Fibroblast of skin of scalp (primary cell): ENCODE measurements at places on chromosomes 3 and 15.

DNA sequence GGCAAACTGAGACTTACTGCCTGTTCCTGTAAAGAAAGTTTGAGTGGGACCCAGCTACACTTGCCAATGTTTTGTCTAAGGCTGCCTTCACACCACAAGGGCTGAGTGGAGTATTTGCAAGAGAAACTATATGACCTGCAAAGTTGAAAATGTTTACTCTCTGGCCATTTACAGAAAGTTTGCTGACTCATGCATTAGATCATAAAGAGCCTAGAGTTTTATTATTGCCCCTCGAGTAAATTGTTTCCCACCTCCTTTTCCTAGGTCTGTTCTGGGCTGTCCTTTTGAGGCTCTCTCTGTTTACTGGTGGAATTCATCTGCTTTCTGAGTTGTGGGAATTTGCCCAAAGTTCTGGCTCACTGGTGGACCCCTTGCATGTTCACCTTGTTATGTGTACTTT, 6.7 kb upstream of the PROK2 start:
- DNase-seq: no peak

DNA sequence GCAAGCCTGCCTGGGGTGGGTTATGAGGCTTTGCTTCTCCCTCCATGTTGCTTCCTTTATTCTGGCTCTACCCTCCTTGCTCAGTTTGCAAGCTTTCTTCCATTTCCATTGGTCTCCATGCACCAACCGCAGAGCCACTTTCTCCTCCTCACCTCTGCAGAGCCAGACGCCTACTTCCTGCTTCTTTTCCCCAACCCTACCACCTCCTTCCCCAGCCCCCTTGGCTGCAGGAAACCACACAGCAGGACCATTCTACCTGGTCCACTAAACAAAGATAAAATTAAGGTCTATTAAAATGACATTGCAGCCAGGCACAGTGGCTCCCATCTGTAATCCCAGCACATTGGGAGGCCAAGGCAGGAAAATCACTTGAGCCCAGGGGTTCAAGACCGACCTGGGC, 10.0 kb upstream of the CAV3 start:
- no peak for DNase-seq

GRCh38 chr3:169512991-169513390, 150.5 kb downstream of the MECOM start:
- DNase-seq: no peak

DNA sequence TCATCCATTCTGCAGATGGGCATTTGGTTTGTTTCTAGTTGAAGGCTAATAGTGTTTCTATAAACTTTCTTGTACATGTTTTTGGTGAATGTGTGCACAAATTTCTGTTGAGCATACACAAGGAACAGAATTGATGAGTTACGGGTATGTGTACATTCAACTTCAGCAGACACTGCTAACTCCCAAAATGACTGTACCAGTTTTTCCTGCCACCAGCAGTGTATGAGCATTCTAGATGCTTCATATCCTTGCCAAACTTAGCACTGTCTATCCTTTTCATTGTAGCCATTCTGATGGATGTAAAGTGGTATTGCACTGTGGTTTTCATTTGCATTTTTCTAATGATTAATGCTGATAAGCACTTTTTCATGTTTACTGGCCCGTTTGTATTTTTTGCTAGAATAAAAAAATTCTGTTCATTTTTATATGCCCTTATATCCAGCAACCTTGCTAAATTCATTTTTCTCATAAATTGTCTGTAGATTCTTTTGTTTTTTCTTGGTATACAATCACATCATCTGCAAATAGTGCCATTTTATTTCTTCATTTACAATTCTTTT, 110.2 kb downstream of the ATP1B3 start:
- DNase-seq: no peak

DNA sequence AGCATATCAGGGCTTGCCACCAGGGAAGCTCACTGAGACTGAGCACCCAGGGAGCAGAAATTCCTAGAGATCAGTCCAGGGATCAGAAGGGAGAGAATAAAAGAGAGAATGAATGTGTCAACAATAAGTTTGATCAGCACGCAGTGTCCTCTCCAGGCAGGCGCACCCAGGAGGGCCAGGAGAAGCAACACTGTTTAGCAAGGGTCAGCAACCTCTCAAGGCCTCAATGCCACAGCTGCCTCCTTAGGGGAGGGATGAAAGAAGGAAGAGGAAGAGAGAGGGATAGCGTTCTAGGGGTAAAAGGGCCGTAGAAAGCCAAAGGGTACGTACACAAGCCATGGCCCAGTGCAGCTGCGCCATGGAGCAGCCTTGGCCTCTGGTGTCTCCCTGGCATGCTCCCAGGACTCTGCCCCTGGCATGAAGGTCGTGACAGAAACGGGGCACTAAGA, 399.8 kb downstream of the SHQ1 start:
- no peak for DNase-seq

DNA sequence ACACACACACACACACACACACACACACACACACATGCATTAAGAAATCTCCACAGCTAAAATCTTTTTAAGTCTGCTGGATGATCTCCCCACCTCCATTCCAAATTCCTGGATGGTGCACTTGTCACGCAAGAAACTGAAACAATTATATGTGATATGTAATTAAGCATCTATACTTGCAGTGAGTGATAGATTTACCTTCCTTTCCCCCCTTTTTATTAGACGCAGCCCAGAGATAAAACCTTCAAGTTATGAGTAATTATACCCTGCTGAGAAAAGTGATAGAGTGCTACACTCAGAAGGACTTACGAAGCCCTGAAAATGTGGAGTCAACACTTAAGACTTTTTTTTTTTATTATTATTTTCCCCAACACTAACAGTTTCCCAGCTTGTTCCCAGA, 255.2 kb downstream of the LSAMP start:
- no peak for DNase-seq

- no peak for DNase-seq
Measured at GRCh38 chr15:27487846-27488245, 516.9 kb downstream of the GABRG3 start.

- DNase-seq: no peak
Measured at GRCh38 chr3:67901681-67902080, 247.3 kb upstream of the SUCLG2 start.

- DNase-seq: no peak
Measured at GRCh38 chr15:62899090-62899493, 143.5 kb upstream of the TPM1 start.

- no peak for DNase-seq
Measured at GRCh38 chr15:55277116-55277564, 12.5 kb downstream of the RAB27A start.

GRCh38 chr15:73087098-73087497, 34.8 kb downstream of the NEO1 start:
- no peak for DNase-seq

GRCh38 chr3:177481329-177481728, 284.0 kb upstream of the TBL1XR1 start:
- no peak for DNase-seq

GRCh38 chr3:10463533-10464434, 41.6 kb downstream of the ATP2B2 start:
- DNase-seq: no peak

DNA sequence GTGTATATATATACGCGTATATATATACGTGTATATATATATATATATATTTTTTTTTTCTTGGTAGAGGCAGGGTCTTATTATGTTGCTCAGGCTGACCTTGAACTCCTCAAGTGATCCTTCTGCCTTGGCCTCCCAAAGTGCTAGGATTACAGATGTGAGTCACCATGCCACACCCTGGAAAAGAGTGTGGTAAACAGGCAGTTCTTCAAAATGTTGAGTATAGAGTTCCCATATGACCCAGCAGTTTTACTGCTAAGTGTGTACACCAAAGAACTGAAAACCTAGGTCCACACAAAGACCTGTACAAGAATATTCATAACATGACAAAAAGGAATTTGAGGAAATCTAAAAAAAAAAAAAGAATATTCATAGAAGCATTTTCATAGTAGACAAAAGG, 71.8 kb upstream of the GCNT3 start:
- DNase-seq: no peak

- DNase-seq: no peak
Measured at GRCh38 chr3:105829229-105829628, 39.6 kb downstream of the CBLB start.

DNA sequence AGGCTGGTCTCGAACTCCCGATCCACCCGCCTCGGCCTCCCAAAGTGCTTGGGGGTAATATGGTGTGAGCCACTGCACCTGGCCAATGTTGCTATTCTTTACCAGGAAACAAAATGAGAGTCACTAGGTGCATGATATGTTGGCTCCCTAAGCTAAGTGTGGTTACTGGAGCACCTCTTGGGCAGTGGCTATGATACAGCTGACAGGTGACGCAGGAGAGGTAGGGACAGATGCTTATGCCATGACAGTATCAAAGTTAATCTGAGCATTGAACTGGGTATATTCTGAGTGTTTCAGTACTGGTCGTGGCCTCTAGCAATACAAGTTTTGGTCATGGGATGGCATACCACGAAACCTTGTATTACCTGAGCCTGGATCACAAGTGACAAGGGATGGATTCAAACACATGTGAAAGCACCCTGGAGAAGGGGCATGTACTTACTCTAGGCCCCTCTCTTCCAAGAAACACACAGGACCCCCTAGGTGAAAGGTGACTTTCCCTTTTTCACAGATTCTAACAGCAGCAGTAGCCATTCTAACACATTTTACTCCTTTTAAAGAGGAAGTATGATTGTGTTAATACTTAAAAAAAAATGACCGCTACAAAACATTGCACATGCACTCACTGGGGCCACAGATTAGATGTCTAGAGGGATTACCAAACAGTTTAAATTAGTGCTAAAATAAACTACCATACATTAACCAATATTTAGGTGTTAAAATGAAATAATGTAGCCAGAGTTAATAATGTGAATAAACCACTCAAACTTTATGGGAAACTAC, 467.3 kb downstream of the SHQ1 start:
- DNase-seq: no peak

DNA sequence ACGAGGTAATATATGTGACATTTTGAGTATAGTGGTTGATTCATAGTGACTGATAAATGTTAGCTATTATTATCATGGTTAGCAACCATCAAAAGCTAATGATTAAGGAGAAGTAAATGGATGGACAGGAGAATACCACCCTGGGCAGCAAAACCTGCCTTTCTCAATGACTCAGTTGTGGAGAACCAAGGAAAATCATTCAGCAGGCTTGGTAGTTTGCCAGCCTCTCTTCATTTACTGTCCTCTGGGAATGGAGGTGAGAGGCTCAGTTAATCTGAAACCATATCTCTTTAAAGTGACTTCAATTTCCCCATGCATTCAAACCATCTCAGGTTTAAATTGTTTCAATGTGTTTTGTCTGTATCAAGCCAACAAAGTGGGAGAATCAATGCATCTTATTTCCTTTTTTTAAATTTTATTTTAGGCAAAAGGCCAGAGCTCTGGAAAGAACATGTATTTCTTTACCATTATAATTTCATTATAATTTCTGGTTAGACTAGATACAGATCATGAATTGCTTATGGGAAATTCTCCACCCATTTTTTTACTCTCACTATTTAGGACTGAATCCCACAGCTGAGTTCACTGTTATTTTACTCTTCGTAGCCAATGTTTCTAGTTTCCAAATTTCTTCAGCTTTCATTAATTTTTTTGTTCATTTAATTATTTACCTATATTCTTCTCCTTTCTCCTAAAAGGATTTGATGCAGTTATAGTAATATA, 2.7 kb downstream of the TM4SF18 start:
- DNase-seq: no peak
